ENCODE measurements at places on chromosomes 1 and 21.

DNA sequence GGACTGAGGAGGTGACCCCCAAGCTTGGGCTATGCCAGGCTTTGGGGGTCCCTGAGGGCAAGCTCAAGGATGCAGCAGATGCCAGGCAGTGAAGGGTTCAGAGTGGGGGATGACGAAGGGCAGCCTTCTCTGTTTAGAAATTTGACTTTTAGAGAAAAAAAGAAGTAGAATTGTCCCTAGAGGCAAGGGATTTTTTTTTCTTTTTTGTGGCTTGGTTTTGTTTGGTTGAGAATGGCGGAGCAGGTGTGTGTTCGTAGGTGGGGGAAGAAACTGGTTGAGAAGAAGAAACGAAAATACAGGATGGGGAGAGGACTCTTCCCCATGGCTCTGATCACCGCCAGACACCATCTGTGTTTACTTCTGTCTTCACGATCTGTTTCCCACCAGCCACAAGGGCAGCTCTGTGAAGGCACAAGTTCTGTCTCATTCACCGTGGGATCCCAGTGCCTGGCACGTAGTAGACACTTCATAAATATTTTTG lies 8.2 kb downstream of the PLA2G5 start:
- H3K36me3 ChIP-seq, result no peaks in the 10 kb centered on the region
- H3K27ac ChIP-seq, result no peak overlapping the region
- no peak overlapping the region for H3K4me3 ChIP-seq
- H3K4me1 ChIP-seq, result no peaks in the 10 kb centered on the region
- no peak for DNase-seq

DNA sequence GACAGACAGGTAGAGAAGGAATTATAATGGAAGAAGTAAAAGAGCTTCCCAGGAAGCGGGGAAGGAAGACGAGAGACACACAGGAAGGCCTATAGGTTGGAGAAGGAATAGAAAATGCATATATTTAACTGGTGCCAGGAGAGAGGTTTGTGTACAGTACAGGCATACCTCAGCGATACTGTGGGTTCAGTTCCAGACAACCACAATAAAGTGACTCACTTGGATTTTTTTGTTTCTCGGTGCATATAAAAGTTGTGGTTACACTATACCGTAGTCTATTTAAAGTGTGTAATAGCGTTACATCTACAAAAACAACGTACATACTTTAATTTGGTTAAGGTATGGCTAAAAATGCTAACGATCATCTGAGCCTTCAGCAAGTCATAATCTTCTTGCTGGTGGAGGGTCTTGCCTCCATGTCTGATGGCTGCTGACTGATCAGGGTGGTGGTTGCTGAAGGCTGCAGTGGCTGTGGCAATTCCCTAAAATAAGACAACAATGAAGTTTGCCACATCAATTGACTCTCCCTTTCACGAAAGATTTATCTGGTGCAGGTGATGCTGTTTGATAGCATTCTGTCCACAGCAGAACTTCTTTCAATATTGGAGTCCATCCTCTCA lies 16.0 kb downstream of the YARS1 start:
- H3K4me3 ChIP-seq, result no peak overlapping the region
- H3K27ac ChIP-seq, result no peak overlapping the region
- H3K36me3 ChIP-seq, result peaks cover 41% of the 10 kb centered on the region
- DNase-seq, result no peak
- no peaks in the 10 kb centered on the region for H3K4me1 ChIP-seq
- H3K27me3 ChIP-seq, result no peaks in the 10 kb centered on the region

DNA sequence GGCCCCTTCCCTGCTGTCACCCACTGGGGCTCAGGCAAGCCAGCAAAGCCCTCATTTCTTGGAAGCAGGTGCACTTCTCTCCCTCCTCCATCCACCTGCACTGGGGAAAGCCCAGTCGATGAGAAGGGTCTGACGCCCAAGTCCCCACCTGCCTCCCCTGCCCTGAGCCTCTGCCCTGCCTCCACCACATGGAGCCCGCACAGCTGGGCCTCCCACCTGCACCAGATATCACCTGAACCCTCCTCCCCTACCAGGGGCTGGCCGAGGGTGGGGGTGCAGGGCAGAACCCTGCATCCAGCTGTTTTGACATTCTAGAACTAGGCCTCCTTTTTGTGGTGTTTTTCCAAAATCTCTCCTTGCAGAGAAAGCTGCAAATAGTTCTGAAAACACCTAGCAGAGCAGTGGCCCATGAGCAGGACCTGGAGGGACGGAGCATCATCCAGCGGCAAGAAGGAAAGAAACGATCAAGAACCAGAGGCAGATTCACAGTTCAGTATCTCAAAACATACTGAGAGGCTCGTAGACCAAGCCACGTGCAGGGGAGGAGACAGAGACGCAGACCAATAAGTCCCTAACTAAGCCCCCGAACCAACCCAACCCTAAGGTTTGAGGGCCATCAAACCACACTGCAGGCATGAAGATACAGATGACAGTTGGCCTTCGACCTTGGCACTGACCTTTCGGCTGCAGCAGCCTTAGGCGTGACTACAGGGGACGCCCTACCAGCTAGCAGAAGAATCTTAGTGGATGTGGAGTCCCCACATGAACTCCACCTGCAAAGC lies 16.7 kb downstream of the CHD5 start:
- peaks cover 3% of the 10 kb centered on the region for H3K4me1 ChIP-seq
- peaks cover 66% of the 10 kb centered on the region for H3K27me3 ChIP-seq
- H3K4me3 ChIP-seq, result no peak overlapping the region

DNA sequence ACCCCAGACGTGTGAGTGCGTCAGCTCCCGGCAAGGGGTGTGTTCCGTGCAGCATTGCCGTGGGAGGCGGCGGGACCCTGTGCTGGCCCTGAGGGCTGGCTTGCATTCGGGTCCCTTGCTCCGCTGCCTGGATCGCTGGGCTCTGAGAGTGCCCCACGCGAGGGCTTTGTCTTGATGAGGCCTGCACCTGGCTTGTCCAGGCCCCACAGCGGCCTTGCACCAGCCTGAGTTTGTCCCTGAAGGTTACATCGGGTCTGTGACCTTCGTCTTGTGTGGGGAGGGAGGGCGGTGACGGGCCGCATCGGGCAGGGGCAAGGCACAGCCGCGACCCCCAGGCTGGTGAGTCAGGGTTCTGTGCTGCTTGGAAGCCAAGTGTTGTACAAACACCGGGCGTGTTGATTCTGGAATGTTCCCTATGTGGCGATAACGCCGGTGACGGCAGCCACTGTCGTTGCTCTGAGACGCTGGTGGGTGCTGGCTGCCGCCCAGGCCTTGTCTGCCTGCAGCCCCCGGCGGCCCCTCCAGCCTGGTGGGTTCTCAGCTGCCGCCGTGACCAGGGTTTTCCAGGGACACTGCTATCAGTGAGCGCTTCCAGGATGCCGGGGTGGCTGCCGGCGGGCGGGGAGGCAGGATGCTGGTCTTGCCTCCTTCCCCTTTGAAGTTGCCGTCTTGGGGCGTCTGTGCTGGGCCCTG lies 42.9 kb downstream of the SLX9 start:
- H3K4me3 ChIP-seq, result no peak overlapping the region
- H3K36me3 ChIP-seq, result no peaks in the 10 kb centered on the region
- H3K27me3 ChIP-seq, result no peaks in the 10 kb centered on the region
- no peak for DNase-seq

GRCh38 chr1:60697204-60697994 lies 385.0 kb upstream of the NFIA start:
- no peak overlapping the region for H3K27ac ChIP-seq
- H3K27me3 ChIP-seq, result peaks cover 8% of the 10 kb centered on the region
- no peak for DNase-seq
- H3K4me1 ChIP-seq, result peaks cover 11% of the 10 kb centered on the region
- H3K36me3 ChIP-seq, result no peaks in the 10 kb centered on the region

GRCh38 chr1:87505391-87505983 lies 176.8 kb downstream of the LMO4 start:
- DNase-seq, result no peak
- no peaks in the 10 kb centered on the region for H3K27me3 ChIP-seq
- no peak overlapping the region for H3K4me3 ChIP-seq

DNA sequence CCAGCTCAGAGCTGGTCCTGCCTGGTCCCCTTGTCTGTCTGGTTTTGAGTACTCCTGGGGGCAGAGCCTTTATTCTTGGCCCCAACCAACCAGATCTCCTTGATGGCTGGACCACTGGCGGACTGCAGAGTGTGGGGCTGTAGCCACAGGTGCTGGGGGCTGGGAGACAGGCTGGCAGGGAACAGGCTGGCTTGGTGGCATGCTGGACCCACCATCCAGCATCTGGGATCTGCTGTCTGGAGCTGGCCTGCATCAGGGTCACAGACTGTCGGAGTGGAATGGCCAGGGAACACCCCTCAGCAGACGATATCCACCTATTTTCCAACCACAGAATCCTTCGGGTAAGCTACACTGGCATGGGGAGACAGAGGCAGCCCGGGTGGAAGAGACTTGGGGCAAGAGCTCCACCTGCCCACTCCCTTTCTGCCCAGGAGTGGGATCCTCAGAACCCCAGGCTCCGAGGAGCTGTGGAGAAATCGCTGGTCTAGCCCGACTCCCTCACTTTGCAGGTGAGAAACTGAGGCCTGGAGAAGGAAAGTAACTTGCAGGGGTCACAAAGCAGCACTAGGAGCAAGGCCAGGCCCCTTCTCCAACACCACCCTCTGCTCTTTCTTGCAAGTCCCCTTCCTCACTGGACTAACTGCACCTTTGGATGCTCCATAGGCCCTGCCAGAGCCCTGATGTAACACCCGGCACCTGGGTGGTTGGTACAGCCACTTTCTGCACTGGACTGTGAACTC lies 40.6 kb downstream of the TNNT2 start:
- no peak overlapping the region for H3K27ac ChIP-seq
- peaks cover 12% of the 10 kb centered on the region for H3K27me3 ChIP-seq
- H3K4me3 ChIP-seq, result no peak overlapping the region
- H3K36me3 ChIP-seq, result no peaks in the 10 kb centered on the region

DNA sequence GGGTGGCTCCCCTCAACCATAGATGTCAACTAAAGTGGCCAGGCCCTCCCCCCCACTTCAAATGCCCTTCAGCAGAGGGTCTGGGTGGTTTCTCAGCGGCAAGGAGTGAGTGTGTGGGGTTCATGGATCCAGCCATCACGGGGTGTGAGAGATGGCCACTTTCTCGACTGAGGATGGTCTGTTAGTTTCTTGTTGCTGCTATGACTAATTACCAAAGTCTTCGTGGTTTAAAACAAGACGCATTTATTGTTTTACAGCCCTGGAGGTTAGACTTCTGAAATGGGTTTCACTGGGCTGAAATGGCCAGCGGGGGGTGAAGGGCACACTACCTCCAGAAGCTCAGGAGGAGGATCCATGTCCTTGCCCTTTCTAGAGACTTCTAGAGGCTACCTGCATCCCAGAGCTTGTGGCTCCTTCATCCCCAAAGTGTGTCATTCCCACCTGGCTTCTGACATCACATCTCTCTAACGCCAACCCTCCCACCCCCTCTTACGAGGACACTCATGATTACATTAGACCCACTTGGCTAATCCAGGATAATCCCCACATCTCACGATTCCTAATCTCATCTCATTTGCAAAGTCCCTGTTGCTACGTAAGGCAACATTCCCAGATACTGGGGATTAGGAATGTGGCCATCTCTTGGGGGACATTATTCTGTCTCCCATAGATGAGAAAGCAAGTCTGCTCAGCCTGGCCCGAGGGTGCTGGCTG lies 53.0 kb downstream of the EPHB2 start:
- H3K36me3 ChIP-seq, result no peaks in the 10 kb centered on the region
- no peak for DNase-seq
- no peaks in the 10 kb centered on the region for H3K4me1 ChIP-seq

- no peaks in the 10 kb centered on the region for H3K36me3 ChIP-seq
- DNase-seq, result no peak
- no peak overlapping the region for H3K4me3 ChIP-seq
- no peaks in the 10 kb centered on the region for H3K27me3 ChIP-seq
- H3K27ac ChIP-seq, result no peak overlapping the region
- H3K4me1 ChIP-seq, result peaks cover 44% of the 10 kb centered on the region
Measured at GRCh38 chr1:201672685-201673084, 133.8 kb downstream of the NAV1 start.

- no peaks in the 10 kb centered on the region for H3K27me3 ChIP-seq
- H3K4me3 ChIP-seq, result no peak overlapping the region
- H3K36me3 ChIP-seq, result peaks cover 14% of the 10 kb centered on the region
- no peaks in the 10 kb centered on the region for H3K4me1 ChIP-seq
Measured at GRCh38 chr1:151157067-151157531, 650 bp downstream of the TNFAIP8L2 start.

- H3K4me3 ChIP-seq, result no peak overlapping the region
- DNase-seq, result no peak
- peaks cover 11% of the 10 kb centered on the region for H3K4me1 ChIP-seq
- peaks cover 3% of the 10 kb centered on the region for H3K36me3 ChIP-seq
- peaks cover 6% of the 10 kb centered on the region for H3K27me3 ChIP-seq
Measured at GRCh38 chr1:206583707-206584648, 28.3 kb downstream of the EIF2D start.

DNA sequence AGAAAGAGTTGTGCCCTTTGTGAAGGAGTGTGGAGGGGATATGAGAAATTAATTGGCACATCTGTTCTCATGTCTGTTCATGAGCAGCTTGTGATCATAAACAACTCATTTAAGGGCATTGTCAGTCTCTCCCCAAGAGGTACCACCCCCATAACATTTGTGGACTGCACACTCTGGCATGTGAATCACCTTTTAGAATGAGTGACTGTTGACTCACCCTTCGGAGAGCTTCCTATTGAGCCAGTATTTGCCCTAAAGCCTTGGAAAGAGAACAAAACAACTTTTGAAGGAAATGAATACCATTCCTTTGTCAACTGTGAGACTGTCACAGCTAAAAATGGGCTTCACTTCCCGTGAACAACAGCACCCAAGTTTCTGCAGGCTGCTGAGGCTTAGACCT lies 27.5 kb upstream of the MYSM1 start:
- DNase-seq, result no peak
- H3K27ac ChIP-seq, result peak overlapping the region; percentile 65
- H3K4me3 ChIP-seq, result no peak overlapping the region
- no peaks in the 10 kb centered on the region for H3K27me3 ChIP-seq

DNA sequence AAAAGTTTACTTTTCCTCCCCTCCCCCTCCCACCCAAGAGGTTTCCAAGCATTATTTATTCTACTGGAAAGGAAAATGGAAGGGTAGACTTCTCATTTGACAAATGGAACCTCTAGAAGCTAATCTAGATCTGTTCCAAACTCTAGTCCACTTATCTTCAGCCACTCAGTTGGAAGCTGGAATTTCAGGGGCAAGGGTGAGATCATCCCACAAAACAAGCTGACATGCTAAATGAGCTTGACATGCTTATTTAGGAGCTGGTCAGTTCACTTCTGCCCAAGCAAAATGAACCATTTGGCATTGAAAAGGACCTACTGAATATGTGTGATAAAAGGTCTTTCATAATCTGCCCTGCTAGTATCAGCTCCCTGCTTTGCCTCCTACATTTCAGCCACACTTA lies 5.0 kb downstream of the LRRC41 start:
- H3K36me3 ChIP-seq, result peaks cover 33% of the 10 kb centered on the region
- H3K4me1 ChIP-seq, result peaks cover 19% of the 10 kb centered on the region
- no peak overlapping the region for H3K27ac ChIP-seq
- no peak for DNase-seq
- H3K4me3 ChIP-seq, result peak overlapping the region; percentile 52

DNA sequence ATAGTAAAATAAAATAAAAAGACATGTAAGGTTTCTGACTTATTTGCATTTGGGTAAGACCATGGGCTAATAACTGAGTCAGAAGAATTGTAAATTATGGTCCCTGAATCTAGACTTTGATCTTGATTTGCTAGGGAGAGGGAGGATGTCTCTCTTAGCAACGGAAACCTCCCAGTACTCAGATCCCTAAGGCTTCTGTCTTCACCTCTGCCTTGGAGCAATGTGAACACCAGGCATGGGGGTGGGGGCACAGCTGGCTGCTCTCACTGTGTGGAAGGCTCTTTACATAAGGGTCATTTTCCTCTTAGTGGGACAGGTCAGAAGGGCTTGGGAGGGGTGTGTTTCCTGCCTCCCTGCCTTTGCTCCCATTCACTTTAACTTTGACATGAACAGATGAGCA lies 17.0 kb upstream of the TMEM54 start:
- no peak overlapping the region for H3K27ac ChIP-seq
- H3K4me1 ChIP-seq, result peaks cover 10% of the 10 kb centered on the region
- H3K27me3 ChIP-seq, result no peaks in the 10 kb centered on the region

All from type B pancreatic cell (in vitro differentiated cells).